ENCODE measurements at places on chromosomes 7 and 10.

DNA sequence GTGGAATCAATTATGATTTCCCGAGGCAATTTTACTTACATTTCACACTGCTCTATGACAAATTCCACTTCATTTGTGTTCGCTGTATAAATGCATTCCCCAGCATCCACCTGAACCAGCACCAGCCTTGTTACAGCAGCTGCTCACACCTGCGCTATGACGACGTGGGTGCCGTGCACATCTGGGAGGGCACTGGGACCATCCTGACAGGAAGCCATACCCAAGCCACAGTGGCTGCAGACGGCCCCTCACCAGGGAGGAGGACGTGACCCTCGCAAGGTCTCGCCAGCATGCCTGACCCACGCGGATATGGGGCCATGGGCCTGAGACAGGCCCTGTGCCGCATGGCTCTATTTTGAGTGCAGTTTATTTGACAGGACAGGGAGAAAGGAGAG lies 201.3 kb downstream of the MAD1L1 start:
- no peak for DNase-seq

- DNase-seq: no peak
Observed at GRCh38 chr7:91690541-91691070, 189.9 kb downstream of the MTERF1 start.

DNA sequence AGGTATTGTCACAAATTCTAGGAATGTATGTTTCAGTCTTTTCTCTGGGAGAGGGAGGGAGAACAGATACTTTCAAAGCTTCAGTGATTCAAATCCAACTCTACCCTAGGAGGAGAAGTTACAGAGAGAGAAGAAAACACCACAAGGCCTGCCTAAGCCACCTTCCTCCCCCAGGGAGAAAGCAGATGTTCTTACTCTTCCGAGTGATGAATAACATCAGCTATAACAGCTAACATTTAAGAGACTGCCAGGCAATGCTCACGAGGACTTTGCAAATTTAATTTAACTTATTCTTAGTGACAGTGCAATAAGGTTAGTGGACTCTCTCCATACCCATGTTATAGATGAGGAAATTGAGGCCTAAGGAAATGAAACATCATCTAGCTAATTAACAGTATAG lies 36.8 kb downstream of the TAS2R41 start:
- DNase-seq: no peak

DNA sequence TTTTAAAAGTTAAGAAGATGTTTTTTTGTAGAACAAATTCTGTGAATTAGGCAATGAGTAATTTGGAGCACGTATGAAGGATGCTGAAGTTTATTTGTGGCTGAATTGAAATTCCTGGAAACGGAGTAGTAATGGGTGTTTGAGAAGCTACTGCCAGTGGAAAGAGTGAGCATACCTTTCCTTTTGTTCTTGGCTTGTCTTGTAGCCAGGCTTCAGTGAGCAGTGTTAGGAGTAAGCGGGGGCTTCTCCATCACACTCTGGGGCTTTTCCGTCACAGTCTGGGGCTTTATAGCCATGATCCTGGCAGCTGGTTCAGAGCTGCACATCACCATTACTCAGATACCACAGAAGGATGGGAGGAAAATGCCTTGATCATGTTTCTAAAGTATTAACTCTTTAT lies 32.3 kb downstream of the GARS1 start:
- no peak for DNase-seq

DNA sequence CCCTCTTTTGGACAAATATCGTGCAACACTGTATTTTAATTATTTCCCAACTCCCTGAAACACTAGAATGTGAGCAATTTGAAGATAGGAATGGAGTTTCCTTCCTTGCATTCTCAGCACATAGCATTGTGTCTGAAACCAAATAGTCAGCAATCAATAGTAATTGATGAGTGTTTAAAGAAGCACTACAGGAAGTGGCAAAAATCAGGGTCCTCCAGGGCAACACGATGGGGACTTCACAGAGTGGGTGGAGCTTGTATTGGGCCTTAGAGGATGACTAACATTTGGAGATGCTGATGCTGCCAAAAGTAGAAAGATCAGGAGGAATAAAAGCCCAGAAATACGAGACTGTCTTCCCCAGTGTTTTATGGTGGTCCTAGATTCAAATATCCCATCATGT lies 94.9 kb downstream of the NPSR1 start:
- DNase-seq: no peak

GRCh38 chr10:29838539-29838938 lies 203.8 kb upstream of the SVIL start:
- DNase-seq: no peak

DNA sequence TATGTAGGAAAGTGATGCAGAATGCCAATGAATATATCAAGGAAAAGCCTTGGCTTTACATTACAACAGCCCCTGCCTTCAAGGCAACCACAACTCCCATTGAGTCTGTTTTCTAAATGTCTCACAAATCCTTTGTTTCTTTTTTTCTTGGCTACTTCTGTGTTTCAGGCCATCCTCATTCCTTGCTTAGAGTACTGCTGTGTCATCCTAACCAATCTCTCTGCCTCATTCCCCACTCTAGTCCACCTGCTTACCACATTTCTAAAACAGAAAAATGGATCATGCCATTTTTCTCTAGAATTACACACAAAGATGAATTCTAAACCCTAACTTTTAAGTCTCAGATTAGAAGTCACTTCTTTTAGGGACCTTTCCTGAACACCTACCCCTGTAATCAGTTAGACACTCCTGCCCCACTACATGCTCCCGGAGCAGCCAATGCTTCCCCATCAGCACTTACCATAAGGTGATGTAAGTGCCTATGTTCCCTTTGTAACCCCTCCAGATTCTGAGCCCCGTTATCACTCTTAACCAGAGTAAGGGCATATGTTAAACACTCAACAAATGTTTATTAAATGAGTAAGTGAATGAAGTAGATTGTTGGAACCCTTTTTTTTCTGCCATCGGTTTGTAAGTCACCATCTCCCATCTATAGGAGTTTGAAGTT lies 2.8 kb downstream of the BORCS7 start:
- no peak for DNase-seq

- DNase-seq: no peak
Observed at GRCh38 chr10:133399123-133399601, 5.2 kb downstream of the MTG1 start.

GRCh38 chr7:16268821-16269768 lies 152.2 kb downstream of the CRPPA start:
- no peak for DNase-seq

GRCh38 chr7:46369933-46370654 lies 449.0 kb upstream of the IGFBP3 start:
- no peak for DNase-seq

- DNase-seq: no peak
Observed at GRCh38 chr7:22386206-22386858, 29.4 kb upstream of the RAPGEF5 start.

DNA sequence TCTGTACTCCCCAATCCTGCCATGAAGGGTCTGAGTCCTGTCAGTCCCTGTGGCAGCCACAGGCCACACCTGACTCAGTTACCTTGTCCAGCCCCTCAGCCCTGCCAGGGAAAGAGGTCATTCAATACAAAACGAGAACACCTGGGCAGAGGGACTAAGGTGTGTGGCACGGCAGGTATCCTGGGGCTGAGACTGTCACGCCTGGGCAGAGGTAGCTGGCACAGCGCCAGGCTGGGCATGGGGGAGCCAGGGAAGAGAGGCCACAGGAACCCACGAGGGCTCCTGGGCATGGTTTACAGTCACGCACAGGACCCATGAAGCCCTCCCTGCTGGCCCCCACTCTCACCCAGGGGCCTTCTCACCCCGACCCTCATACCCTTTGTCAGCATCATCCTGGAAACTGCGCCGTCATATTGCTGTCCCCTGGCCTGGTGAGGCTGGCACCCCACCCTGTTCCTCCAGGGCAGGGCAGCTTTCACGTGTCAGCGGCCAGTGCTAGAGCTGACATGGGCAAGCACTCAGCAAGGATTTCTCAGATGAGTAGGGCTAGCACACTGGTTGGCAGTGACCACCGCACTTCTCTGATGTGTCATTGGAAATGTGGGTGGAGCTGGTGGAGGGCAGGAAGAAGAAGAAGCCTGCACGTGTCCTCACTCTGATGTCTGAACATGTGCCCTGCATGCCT lies 42.7 kb downstream of the LRRC18 start:
- DNase-seq: no peak

DNA sequence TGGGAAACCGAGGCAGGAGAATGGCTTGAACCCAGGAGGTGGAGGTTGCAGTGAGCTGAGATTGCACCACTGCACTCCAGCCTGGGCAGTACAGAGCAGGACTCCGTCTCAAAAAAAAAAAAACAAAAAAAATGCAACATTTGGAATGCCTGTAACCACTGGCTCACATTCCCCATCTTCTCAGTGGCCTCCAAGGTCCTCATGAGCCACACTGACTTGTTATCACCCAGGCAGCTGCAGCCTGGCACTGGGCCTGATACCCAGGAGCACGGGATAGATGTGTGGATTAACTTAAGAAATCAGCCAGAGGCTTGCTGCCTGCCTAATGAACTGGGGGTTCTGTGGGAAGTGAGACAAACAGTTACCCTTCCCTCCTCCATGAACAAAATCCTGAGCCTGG lies 23.0 kb downstream of the JCAD start:
- no peak for DNase-seq

- no peak for DNase-seq
Observed at GRCh38 chr7:44377134-44377463, 51.7 kb upstream of the CAMK2B start.

DNA sequence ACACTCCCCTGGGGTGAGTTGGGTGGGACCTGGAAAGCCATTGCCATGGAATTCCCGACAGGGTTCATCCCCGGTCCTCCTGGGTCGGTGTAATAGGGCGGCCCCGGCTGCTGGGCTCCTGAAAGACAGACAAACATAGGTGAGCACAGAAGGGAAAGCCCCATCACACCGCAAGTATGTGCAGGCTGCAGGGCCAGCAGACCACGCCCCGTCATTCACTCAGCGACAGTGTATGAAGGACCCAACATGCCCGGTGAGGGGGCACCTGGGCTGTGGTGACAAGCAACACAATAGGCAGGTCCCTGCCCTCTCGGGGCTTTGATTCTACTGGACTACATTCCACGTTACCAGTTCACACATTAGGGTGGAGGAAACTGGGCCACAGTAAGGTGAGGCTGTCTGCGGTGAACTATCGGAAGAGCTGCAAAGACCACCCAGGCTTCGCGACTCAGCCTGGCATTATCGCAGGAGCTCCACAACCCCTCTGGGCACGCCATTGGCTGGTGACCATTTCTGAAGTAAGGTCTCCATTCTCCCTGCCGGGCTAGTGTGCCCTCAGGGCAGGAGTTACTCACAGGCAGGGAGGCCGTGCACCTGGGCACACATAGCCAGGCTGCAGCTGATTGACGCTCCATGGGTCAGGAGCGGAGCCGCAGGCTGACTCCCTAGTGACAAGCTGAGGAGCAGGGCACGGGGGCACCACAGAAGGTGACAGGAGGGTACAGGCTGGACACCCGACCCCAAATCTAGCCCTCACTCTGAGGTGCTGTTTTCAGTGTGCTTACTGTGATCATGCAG lies 99.2 kb downstream of the VOPP1 start:
- no peak for DNase-seq

GRCh38 chr10:49363309-49364031 lies 32.4 kb downstream of the DRGX start:
- DNase-seq: no peak

DNA sequence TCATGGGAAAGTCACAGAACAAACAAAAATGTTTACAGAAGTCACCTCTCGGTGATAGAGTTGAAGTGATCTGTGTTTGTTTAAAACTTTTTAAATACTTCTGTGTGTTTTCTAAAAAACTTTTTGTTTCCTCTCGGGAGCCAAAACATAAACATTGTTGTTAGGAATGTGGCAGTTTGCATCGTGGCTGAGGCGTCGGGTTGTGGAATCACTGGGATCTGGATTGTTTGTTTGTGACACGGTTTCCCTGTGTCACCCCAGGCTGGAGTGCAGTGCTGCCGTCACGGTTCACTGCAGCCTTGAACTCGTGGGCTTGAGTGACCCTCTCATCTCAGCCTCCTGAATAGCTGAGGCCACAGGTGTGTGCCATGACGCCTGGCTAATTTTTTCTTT lies 29.0 kb upstream of the SUN1 start:
- DNase-seq: no peak

- DNase-seq: no peak
Observed at GRCh38 chr7:28383975-28384374, 28.3 kb upstream of the CREB5 start.

DNA sequence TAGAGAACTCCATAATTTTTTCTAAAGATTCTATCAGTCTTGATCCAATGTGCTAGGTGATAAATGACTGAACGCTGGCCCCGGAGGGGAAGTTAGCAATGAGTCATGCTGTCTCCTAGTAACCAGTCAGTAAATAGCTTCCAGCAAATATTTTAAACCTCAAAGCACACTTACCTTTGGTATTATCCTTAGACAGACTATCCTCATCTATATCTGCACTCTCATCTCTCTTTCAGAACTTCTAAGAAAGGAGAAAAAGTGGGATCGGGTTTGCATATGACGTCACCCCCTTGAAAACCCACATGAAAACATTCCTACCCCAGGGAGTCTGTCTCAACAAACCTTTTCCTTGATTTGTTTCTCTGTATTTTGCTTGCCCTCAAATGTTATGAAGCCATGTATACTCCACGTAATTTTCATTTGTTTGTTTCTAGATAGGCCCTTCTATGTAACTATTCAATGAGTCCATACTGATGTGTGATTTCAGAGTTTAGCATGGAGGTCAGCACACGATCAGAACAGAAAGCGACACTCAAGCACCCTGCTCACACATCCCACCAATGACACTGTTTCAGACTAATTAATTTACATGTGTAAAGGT lies 174.9 kb upstream of the NRP1 start:
- DNase-seq: no peak

DNA sequence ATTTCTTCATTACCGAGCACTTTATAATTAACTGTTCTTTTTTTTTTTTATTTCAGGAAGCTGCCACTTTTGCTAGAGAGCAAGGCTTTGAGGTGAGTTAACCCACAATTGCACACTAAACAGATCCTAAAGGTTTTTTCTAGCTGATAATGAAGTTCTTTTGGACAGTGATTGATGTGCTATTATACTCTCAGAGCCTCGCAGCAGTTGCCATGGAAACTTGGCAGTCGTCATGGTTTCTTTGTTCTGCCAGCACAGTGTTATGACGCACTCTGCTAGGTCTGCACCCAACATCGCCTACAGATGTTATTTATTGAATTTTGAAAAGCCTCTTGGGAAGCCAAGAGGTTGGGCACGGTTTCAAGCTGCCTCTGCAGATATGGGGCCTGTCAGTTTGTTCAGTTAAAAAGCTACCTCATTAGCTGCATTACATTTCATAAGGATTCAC lies 237.2 kb upstream of the KAT6B start:
- no peak for DNase-seq

DNA sequence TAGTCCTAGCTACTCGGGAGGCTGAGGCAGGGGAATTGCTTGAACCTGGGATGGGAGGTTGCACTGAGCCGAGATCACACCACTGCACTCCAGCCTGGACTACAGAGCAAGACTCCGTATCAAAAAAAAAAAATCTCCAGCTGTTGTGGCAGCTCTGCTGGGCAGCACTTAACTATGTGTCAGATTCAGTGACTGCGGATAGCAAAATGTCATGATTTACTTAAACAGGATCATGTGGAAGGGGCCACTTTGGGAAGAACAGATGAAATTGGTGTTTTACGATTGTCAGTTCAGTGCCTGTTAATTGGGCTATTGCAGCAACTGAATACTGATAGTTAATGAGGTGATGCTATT lies 15.3 kb downstream of the OGDH start:
- no peak for DNase-seq

- DNase-seq: no peak
Observed at GRCh38 chr7:118286131-118286530, 61.6 kb downstream of the ANKRD7 start.

All from 8988T (cell line).